EL (cell line): ENCODE measurements at places on chromosomes 3 and 15.

GRCh38 chr3:88810455-88810854 is 297.0 kb upstream of the EPHA3 start:
- peak; percentile 39 for DNase-seq

GRCh38 chr15:79066391-79067071 is 24.0 kb downstream of the RASGRF1 start:
- DNase-seq, result no peak

- DNase-seq, result no peak
Observed at GRCh38 chr15:58926823-58927222, 6.7 kb downstream of the SLTM start.

- no peak for DNase-seq
Observed at GRCh38 chr3:46407970-46408369, 911 bp downstream of the CCRL2 start.

DNA sequence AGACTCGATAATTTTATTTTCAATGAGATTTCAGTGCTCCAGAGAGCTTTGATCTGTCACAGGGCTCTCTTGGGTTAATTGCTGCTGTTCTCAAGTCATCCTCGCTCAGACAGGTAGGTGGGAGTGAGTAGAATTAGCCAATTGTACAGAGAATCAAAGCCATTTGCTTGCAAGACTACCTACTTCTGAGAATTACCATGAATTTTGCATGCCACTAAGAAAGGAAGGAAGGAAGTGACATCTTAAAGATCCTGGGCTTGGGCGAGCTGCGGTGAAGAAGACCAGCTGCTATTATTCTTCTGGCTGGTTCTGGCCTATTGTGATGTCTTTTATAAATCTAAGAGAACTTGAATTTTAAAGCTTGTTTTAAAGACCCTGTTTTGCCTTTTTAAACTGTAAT is 154.1 kb upstream of the LPP start:
- no peak for DNase-seq

DNA sequence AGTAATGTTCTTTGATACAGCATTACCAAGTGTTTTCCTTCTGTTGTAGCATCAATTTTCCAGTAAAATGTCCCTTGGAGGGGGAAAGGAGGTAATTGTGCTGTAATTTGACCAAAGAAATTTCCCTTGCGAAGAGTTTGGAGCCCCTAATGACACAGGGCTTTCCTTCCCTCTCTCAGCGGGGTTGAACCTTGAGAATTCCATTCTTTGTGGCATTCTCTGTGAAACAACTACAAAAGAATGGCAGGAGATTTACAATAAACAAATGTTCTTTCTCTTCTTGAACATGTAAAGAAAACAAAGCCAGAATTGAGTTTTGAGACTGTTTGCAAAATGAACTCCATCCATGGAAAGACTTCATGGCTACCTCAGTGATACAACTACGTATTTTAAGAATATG is 53.4 kb downstream of the SIDT1 start:
- DNase-seq, result no peak

- peak; percentile 32 for DNase-seq
Observed at GRCh38 chr3:98812851-98813374, 49.8 kb downstream of the ST3GAL6 start.

DNA sequence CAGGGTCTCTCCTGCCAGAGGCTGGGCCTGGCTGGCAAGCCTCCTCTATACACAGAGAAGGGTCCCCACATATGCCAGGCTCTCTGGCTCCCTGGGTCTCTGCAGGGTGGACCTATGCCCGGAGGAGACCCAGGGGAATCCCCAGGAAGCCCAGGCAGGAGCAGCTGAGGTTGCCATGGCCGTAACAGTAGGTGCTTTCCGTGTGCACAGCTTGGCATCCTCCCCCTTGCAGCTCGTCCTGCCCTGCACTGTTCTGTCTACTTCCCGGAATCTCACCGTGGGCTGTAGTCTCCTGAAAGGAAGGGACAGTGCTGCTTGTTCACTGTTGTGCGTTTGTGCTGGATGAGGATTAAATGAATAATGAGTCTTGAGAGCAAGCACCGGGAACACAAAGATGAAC is 47.8 kb downstream of the DAPK2 start:
- no peak for DNase-seq

DNA sequence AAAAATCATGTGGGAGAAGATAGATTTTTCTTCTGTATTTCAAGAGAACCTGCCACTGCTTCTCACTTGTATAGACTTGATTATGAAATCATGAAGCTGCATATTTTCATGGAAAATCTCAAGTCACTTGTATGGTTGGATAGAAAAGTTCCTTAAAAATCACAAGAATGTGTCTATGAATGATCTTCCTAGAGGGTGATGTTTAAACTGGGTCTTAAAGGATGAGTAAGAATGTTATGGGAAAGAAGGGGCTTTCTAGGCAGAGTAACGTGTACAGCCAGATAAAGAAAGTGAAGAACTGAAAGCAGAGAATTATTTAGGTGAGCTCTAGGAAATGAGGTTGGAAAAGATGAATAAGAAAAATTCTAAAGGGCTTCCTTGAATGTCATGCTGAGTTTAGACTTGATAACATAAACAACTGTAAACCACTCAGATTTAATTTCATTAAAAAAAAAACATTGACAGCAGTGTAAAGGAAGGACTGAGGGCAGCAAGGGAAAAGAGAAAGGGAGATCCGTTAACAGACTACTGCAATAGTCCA is 5.0 kb downstream of the CD47 start:
- DNase-seq, result peak; percentile 20

- DNase-seq, result peak; percentile 24
Observed at GRCh38 chr3:151393941-151394340, 9.4 kb upstream of the P2RY12 start.

DNA sequence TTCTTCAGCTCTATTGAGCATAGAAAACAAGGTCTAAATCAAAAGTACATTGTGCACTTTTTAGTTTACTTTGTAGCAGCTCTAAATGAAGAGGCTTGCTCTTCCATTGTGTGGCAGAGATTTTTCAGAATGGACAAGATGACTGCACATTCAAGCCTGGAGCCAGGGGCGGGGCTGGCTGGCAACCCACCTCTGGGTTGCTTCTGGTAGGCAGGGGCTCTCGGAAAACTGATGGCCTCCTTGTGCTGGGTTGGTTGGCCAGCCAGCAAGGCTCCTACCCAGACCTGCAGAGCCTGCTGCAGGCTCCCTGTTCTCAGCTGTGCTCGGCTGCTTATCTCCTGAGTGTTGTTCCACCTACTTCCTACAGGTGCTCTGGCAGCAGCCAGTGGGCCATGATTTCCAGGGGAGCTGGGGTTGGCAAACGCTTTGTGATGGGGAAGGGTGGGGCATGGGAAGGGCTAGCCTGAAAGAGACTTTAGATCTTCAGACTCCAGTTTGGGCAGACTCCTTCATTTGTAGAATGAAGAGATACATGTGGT is 8.8 kb downstream of the BSN start:
- DNase-seq, result no peak

DNA sequence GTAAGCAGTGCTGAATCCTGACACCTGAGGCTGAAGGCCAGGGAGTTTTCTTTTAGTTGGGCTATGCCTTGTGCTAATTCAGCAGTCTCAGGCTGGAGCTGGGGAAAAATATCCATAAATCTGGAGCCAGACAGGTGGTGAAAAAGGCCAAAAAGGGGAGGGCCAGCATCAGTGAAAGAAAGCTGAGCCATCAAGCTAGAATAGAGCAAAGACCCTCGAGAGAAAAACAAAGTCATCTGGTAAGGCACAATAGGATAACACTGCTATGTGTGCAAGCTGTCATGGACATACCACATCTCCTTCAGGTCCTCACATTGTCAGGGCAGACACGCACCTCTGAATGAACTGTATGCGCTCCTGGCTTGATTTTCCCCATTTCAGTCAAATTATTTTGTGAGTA is 687.9 kb downstream of the SQOR start:
- no peak for DNase-seq

- DNase-seq, result no peak
Observed at GRCh38 chr3:178583963-178584575, 47.8 kb downstream of the KCNMB2 start.

- no peak for DNase-seq
Observed at GRCh38 chr3:110323349-110323748, 748.3 kb upstream of the NECTIN3 start.

- no peak for DNase-seq
Observed at GRCh38 chr15:85137489-85138168, 156.0 kb downstream of the PDE8A start.

DNA sequence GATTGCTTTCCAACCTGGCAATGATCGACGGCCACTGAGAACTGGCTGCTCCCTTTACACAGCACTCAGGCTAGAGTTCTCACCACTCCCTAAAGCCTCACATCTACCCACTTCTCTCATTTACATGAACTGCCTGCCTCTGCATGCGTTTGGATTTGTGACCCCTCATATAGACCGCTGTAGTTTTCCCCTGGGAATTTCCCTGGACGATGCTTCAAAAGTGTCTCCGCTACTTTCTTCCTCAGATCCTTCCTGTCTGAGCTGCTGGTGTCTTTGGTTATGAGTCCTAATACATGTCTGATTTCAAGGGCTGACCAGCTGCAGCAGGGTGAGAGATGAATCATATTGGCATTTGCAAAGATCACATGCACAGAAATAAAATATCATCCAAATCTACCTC is 116.7 kb upstream of the ETV5 start:
- DNase-seq, result no peak

- DNase-seq, result peak; percentile 70
Observed at GRCh38 chr15:48331796-48332641, 790 bp downstream of the DUT start.

DNA sequence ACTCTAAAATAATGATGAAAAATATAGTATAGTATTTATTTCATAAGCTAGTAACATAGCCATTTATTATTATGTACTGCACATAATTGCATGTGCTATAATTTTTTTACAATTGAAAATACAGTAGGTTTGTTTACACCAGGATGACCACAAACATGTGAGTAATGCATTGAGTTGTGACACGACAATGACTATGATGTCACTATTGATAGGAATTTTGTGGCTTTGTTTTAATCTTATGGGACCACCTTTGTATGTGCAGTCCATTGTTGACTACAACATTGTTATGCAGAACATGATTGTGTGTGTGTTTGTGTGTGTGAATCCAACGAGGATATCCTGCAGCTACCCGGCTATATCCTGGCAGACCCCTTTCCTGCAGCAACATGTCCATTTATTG is 372.2 kb upstream of the MCTP2 start:
- DNase-seq, result no peak

GRCh38 chr15:36429707-36430106 is 149.7 kb upstream of the CDIN1 start:
- DNase-seq, result no peak

GRCh38 chr3:184745526-184745925 is 33.7 kb upstream of the MAGEF1 start:
- no peak for DNase-seq

- no peak for DNase-seq
Observed at GRCh38 chr3:24460974-24461373, 33.7 kb downstream of the THRB start.

GRCh38 chr3:159733194-159733860 is 255.3 kb upstream of the IL12A start:
- DNase-seq, result peak; percentile 92
